Stimulated activated CD8-positive, alpha-beta memory T cell treated with anti-CD3 and anti-CD28 coated beads, Interleukin-4, amount 100 ng/mL, for 4 hours (primary cell): ENCODE measurements at places on chromosomes 1 and 21.

- DNase-seq, result no peak
Observed at GRCh38 chr1:183281039-183281438, 95.0 kb downstream of the LAMC2 start.

- DNase-seq, result no peak
Observed at GRCh38 chr1:68376441-68376840, 73.3 kb downstream of the RPE65 start.

DNA sequence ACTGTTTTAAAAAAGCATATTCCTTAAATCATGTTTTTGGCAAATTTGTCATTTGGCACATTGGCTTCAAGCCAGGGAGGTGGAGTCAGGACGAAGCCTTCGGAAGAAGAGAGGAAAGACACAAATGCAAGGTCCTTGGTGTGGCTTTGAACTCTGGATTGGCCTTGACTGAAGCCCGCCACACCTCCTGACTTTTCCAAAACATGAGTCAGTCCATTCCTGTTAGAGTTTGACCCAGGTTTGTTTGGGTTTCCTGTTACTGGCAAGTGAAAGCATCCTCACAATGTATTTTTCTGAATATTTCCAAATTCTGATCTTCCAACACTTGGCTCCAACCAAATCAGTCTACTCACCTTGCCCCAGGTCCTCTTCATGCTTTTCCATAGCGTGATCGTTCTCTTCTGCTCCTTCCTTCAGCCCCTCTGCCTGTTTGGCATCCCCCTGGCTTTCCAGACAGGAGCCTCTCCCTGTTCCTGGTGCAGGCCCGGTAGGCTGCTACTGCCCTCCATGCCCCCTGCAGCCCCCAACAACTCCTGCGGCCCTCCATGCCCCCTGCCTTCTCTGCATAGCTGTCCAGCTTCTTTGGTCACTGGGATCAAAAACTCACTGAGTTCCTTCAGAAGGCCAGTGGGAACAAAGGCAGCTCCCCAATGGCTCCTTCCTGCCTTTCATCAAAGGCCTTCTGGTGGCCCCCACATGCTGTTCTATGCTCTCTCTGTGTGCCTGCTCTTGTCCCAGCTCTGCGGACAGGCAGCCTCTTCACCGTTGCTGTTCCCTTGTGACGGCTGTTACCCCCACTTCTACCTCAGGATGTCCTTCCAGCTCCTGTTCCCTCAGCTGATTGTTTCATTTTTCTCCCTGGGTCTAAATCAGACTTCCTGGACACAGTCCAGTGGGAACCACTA lies 30.4 kb upstream of the SLC30A1 start:
- no peak for DNase-seq

DNA sequence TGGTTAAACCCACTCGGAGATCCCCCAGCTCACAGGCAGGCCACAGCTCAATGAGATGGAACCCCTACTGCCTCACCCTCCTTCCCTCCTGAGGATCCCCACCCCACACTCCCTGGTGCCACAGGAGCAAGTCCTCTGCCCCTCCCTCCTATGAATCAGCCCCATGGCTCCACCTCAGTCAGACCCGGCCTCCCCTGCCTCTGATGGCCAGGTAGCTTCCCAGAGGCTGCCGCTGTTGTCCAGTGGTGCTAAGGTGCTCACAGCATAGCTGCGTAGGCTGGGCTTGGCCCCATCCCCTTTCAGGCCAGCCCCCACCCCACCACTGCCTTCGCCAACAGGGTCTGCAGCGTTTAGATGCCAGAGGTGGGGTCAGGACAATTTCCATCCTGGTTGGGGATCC lies 98.5 kb upstream of the IGSF21 start:
- no peak for DNase-seq

DNA sequence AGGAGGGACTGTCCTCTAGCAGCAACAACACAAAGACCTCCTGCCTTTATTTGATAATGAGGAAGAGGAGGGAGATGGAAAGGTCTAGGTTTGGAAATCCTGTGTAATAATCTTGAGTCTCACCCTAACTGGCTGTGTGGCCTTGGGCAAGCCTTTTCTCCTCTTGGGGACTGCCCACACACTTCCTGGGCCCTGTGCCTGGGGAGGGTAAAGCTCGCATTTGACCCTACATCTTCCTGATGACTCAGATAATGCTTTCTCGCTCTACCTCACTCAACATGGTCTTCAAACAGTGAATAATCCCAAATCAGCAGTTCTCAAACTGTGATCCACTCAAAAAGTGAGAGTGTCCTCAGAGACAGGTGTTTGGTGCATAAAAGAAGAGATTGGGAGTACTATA lies 81.2 kb downstream of the VWA5B1 start:
- no peak for DNase-seq

DNA sequence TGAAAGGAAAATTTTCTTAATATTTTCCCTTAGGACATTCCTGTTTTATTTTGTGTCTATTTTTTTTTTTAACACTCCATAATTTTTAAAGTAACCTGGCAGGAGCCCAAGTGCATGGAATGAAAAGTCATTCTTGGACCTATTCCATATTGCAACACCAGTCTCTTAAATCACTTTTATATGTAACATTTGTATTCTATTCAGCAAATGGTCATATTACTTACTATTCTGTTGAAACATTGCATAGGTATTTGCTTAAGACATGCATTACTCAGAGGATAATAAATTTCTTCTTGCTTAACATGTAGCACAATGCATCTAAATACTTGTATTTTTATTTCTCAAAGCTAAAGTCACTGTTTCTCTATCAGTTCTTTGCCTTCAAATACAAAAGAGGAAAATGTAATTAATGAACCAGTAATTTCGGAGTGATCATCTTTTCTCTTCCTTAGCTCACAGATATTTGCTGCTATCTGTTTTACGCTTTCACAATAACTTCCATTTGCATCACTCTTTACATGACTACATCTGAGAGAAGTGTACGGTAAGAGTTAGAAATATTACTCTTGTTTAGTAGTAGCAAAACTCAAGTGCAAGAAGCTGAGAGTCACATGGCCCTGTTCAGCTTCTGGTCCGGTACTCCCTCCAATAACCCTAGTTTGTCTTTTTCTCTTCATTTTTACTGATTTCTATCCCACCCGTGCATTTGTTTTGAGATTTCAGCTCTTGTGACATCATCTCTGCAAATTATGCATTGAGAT lies 394.8 kb downstream of the USP25 start:
- DNase-seq, result no peak

GRCh38 chr1:38183096-38183495 lies 136.5 kb upstream of the POU3F1 start:
- DNase-seq, result no peak

GRCh38 chr1:119815361-119815760 lies 4.1 kb upstream of the REG4 start:
- no peak for DNase-seq

- no peak for DNase-seq
Observed at GRCh38 chr21:42629933-42630589, 23.4 kb upstream of the PDE9A start.

DNA sequence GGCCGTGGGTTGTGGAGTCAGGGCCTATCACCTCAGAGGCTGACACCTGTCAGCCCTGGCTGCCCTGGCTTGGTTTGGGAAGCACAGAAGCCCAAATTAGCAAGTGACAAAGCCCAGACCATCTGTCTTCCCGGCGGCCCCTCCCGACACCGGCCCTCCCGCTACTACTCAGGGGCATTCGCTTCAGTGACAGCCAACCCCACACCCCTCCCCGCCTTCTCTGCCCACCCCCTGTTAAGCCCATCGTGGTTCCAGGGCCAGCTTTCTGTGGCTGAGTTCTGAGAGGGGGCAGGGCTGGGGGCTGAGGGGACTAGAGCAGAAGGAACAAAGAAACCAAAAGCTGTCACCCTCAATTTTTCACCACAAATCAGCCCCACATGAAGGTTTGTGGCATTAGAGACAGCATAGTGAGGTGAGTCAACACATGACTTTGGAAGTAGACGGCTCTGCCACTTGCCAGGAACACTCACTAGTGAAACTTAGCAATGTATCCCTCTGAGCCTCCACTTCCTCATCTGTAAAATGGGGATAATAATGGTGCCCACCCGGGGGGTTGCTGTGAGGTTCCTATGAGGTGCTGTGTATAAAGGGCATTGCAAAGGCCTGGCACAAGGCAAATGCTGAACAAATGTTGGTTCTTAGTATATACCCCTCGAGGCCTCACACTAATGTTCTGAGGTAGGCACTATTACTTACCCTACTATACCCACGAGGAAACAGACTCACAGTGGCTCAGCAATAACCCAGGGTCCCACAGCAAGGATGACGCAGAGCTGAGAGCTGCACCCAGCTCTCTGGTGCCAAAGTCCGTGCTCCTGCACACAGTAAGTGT lies 5.2 kb upstream of the TNNI1 start:
- no peak for DNase-seq

DNA sequence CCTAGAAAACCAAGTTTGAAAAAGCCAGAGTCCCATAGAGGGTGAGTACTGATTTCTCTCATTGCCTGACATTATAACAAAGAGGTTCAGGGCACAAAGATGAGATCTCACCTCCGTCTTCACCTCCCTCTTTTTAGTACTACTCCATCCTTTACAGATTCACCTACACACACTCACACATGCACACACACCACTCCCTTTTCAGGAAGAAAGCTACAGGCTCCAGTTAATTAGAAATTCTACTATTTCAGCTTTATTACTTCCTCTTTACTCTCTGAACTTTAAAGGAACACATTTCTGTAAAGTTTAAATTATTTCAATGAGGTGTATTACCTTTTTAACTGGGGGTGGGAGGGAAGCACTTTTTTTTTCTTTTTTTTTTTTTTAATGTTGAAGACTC lies 59.6 kb upstream of the PRDX6 start:
- no peak for DNase-seq
